Cortex of kidney (tissue), 1 donor: ENCODE measurements at places on chromosomes 5 and 9.

- DNase-seq: no peak
Measured at GRCh38 chr5:33409435-33410170, 31.2 kb upstream of the TARS1 start.

DNA sequence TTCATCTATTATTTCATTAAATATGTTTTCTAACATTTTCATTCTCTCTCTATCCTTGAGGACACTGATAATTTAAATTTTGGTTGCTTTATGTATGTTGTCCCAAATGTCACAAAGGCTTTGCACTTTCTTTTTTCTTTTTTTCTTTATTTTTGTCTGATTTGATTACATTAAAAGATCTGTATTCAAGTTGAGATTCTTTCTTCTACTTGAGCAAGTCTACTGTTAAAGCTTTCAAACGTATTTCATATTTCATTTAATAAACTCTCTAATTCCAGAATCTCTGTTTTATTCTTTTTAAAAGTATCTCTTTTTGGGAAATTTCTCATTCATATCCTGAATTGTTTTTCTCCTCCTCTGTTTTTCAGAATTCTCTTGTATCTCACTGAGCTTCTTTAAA, 106.5 kb downstream of the GNA14 start:
- DNase-seq: no peak

- no peak for DNase-seq
Measured at GRCh38 chr5:53430618-53431252, 49.7 kb upstream of the FST start.

DNA sequence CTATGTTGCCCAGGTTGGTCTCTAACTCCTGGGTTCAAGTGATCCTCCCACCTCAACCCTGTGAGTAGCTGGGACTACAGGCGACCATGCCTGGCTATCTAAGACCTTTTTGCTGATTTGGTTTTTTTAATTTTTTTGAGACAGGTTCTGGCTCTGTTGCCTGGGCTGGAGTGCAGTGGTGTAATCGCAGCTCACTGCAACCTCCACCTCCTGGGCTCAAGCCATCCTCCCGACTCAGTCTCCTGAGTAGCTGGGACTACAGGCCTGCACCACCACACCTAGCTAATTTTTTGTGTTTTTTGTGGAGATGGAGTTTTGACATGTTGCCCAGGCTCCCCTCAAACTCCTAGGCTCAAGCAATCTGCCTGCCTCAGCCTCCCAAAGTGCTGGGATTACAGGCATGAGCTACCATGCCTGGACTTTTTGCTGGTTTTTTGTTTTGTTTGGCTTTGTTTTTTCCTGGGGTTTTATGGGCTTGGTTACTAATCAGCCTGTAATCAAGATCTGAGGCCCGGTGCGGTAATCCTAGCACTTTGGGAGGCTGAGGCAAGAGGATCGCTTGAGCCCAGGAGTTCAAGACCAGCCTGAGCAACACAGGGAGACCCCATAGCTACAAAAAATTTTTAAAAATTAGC, 3.6 kb downstream of the CYSTM1 start:
- no peak for DNase-seq

DNA sequence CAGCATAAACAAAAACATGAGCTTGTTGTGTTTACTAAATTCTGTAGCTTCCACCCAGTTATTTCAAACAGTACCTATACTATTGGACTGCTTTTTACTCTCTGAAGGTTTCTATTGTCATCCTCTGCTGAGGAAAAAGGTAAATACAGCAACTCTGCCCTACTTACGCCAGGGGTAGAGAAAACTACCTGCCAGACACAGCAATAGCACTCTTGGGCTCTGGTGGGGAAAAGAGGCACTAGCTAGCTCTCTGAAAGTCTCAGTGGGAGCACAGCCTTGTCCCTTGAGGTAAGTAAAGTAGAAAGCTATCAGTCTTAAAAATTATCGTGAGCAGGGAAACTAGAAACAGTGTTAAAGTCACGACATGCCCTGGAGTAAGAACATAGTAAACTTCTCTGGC, 3.7 kb downstream of the HCN1 start:
- no peak for DNase-seq

DNA sequence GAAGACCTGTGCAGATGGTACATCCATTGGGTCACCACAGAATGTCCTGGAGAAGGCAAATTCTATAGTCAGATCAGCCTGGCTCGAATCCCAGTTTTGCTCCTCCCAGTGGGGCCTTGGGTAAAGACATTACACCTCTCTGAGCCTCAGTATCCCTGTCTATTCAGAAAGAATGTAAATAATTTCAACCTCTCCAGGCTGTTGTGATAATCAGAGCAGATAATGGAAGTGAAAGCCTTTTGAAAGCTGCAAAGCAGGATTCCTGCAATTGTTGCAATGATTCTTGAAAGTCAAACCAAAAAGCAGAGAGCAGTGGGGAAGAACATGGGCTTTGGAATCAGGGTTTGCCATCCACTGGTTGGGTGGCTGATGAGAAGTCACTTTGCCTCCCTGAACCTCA, 63.2 kb downstream of the LHX2 start:
- DNase-seq: no peak
